ENCODE measurements at places on chromosomes 12 and 14.

DNA sequence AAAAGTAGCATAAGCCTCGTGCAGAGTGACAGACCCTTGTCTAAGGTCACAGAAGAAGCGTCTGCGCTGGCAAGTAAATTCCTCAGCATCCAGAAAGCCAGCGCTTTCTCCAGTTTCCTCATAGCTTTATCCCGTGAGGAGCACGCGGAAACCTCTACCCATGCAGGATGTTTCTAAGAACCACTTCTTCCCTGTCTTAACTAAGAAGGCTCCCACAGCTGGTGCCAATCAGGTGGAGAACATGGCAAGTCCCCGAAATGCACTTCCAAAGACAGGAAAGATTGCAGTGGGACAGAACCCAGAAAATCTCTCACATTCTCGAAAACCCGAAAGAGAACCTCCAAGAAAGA lies 968 bp upstream of the ARID4A start:
- no peak for DNase-seq

DNA sequence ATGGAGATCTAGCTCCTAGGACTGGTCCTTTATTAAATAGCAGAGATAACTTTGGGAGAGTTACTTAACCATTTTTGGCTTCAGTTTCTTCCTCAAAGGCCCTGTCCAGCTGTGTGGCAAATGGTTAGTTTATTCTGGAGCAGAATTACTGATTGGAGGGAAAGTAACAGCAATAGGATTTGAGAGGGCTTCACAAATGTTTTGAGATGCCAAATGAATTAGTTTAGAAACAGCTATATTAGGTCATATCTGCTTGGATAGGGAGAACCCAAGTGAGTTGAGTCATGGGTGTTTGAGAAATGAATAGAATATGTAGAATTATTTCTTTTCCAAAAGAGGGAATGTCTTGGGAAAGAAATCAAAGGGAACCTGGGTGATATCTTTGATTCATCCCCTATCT lies 17.5 kb downstream of the RASSF3 start:
- DNase-seq, result no peak

DNA sequence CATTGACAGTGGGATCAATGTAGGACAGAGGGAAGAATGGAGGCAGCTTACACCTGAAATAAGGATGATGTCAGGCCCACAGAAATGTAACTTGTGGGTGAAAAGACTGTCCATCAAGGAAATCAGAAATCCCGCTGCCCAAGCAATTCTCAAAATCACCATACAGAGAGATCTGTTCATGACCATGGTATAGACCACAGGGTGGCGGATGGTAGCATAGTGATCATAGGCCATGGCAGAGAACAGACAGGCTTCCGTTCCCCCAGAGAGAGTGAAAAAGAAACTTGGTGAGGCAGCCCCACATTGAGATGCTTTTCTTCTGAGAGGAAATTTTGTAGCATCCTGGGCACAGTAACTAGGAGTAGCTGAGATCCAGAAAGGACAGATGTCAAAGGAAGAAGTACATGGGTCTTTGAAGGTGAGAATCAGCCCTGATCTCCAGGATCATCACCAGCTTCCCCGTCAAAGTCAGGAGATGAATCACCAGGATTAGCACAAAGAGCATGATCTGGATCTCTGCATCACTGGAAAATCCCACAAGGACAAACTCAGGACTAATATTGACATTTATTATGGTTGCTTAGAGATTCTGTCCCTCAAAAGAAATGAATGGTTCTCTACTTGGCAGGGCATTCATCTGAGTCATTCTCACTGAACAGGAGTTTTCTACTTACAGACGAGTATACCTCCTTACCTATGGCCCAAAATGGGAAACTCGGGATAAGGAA lies 5.5 kb upstream of the ZNF641 start:
- no peak for DNase-seq

DNA sequence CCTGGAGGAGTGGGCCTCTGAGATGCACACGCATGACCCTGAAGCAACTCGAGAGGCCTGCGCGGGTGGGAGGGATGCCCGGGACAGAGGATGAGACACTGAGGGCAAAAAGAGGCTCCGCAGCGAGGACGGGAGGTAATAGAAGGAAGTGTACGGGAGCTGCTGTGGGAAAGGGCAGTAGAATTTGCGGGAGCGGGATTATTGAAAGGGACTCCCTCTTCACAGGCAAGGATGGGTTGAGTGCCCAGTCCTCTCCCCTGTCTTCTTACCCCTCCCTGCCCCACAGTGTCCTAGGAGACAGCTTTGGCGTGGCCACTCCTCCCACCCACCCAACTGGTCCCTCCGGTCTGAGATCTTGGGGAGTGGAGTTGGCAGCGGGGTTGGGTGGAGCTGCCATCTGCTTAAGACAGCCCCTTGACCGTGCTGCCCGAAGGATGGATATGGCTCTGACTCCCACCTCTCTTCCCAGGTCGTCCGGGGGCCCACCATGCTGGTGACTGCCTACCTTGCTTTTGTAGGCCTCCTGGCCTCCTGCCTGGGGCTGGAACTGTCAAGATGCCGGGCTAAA lies 15.7 kb upstream of the ESPL1 start:
- DNase-seq, result no peak

DNA sequence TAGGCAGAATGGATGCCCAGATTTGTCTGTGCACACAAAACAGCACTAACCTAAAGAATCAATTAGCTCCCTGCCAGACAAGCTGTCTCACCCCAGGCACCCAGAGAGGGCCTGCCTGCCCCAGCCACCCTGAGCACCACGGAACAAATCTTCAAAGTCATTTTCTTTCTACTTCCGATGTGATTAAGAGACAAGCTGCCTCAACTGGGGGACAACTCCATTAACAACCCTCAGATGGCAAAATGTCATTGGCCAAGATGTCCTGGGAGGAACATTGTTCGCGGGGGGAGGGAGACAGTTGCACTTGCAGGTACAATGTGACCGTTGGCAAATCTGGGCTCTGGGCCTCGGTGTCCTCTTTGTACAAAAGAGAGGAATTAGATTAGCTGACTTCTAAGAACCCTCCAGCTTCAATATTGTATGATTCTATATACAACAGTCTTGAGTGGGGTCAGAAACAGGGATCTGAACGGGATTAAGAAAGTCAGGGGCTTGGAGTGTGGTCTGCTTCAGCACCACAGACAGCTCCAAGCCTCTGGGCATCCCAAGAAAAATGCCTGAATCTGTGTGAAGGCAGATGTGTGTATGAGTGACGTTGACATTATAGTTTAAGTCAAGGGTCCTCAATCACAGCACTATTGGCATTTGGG lies 42.8 kb upstream of the CMKLR1 start:
- no peak for DNase-seq

DNA sequence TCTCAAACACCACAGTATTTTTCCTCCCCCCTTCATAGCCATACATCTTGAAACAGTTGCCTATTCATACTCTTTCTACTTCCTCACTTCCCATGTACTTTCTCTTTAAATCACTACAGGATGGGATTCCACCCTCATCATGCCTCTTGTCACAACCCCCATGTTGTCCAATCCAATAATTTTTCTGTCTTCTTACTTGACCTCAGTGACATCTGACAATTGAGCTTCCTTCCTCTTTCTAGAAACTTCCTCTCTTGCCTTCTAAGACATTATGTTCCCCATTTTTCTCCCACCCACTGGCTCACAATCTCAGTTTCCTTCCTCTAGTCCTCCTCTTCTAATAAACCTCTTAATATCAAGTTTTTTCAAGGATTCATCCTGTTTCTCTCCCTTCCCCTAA lies 5.3 kb downstream of the C2CD5 start:
- DNase-seq, result no peak

GRCh38 chr12:66288121-66288520 lies 14.2 kb upstream of the HELB start:
- DNase-seq, result no peak

DNA sequence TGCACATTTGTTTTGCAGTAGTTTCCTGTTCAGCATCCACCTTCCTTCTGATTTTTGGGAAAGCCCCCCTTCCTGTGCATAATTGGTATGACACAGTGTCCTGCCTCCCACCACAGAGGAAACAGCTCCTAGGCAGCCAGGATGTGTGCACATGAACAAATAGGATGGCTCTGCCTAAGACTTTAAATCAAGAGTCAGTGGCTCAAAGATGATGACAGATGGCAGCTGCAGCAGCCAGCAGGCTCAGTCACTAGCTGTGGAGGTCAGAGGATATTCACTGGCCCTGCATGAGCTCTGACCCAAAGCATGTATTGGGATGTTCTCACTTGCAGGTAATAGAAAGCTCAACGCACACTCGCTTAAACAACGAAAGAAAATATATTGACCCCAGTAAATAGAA lies 90.3 kb downstream of the KCNK10 start:
- DNase-seq, result no peak

DNA sequence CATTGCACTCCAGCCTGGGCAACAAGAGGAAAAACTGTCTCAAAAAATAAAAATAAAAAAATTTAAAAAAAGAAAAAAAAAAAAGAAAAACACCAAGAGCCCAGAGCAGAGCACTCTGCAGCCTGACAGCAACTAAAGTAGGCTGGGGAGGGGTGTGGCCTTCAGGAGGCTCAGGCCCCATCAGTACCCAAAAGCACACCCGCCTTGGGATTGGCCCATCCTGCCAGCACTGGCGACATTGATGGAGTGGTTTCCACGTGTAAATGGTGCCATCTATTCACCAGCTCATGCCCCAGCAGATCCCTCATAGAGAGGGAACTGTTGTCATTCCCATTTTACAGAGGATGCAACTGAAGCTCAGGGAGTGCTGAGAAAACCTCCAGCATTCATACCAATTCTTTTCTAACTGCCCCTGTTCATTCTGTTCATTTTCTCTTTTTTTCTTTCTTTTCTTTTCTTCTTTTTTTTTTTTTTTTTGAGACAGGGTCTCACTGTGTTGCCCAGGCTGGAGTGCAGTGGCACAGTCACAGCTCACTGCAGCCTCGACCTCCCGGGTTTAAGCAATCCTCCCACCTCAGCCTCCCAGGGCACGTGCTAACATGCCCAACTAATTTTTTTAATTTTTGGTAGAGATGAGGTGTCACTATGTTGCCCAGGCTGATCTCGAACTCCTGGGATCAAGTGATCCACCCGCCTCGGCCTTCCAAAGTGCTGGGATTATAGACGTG lies 89.3 kb downstream of the IRF2BPL start:
- no peak for DNase-seq

DNA sequence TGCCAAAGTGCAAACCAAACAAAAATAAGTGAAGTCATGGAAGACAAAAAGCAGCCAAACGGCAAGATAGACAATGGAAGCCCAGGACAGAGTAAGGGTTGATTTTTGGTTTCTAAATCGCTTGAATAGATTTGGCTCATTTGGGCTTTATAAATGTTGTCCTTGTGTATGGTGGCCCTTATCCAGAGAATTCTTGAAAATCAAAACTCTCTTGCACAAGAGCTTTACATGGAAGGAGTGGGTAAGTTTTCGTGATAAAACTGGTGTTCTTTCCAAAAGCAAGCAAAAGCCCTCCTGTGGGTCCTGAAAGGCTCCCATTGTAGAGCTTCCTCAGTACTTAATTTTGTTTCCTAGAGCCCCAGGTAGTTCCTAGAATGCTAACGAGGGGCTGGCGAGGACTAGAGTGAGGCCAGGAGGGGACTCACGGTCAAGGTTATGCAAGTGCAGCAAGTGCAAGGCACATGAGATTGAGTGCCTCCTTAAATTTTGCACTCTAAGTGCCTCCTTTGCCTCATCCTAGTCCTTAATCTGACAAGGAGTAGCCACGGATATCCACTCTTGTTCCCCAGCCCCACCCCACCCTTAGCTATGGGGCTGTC lies 4.1 kb downstream of the SIX6 start:
- no peak for DNase-seq

DNA sequence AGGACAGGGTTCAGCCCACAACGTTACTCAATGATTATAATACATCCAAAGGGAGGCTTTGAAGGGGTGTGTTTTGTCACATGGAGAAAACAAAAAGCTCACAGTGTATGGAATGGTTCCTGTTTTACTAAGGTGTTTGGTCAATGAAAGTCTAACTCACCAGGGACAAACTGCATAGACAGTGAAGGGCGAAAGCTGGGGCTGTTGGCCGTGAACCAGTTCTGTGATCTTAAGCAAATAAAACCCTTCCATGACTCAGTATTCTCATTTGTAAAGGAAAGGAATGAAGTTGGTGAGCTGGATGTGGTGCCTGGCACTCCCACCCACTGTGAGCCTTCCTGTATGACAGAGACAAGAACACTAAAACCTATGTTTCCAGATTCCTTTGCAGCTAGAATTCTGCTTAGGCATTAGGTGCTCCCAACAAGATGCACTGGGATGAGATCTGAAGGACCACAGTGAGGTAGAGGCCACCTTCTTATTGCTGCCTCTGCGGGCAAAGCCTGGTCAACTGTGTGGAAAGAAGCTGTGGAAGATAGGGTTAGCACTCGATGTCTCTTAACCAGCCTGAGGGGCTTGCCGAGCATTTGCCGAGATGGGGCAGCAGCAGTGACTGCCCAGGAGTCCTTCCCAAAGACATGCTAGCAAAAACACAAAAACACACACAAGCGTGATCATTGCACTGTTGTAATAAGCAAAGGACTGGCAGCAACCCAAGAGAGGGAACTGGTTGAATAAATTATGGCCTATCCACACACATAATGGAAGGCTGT lies 48.5 kb downstream of the VCPKMT start:
- DNase-seq, result no peak

DNA sequence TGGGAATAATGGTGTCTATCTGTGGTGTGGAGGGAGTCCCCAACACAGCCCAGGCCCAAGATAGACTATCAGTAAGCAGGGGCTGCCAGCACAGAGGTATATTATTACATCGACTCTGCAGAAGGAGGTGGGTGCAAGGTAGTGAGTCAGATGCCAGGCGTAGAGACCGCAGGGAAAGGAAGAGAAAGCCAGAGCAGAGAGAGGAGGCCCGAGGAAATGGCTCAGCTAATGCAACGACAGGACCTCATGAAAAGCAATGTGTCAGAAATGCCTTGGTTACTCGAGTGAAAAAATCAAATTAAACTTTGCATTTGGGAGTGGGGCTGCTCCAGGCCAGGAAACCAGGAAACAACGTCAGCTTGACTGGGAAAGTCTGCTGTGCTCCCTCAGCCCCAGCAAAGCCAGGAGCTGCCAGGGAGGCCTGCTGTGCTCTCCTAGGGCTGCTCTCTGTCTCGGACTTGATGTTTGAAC lies 173.2 kb downstream of the SUDS3 start:
- DNase-seq, result no peak

GRCh38 chr12:31300783-31301182 lies 25.2 kb downstream of the SINHCAF start:
- no peak for DNase-seq

DNA sequence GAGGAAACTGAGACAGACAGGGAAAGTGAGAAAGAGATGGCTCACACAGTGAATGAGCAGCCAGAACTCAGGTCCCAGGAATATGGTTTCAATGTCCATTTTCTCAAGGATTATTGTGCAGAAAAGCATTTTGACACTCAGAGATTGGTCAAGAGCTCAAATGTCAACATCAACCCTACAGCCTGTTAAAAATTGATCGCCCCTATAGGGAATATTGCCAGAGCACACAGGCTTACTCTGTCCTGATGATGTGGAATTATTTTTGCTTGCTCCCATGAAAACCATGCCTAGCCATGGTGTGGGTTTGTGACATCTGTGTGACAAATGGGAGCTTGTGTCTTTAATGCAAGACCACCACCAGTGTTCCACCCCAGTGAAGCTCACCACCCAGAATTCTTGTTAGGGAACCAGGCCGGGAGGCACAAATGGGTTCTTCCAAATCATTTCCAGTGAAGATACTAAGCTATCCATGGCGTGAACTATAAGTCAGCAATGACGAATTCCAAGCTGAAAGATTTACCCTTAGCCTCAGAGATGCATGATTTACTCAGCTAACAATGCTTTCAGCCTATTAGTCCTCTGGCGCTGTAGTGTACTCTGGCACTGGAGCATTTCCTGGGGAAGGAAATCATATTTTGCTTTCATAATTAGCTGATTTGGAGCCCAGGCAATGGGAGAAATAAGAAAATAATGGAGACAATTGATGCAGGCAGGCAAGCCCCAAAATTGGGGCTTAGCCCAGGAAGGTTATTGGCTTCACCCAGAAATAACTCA lies 1188.2 kb upstream of the TMEM132C start:
- no peak for DNase-seq
